ENCODE measurements at places on chromosomes 1 and 21.

GRCh38 chr1:172679000-172679772, 20.3 kb downstream of the FASLG start:
- no peak for DNase-seq

DNA sequence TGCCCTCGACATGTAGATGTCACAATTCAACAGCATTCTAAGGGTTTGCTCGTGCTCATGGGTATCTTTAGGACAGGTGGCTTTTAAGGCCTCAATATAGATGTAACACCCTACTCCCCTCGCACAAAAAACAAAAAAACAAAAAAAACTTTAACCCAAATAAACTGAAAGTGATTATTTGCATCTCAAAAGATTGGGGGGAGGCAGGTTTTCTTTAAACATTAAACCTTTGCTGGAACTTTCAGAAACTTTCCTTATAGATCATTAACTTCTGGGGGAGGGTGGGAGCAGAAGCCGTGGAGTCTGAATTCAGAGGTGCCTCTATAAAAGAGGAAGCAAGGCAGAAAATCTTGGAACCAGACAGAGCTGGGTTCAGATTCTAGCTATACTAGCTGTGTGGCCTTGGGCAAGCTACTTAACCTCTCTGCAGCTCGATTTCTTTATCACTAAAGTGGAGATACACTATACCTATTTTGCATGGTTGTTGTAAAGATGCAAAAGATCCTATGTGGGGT, 3.2 kb upstream of the KIAA1614 start:
- no peak for DNase-seq

- no peak for DNase-seq
Observed at GRCh38 chr1:22753481-22753971, 42.9 kb downstream of the EPHB2 start.

GRCh38 chr1:9128520-9129265, at the start of gene GPR157:
Gene GPR157 (minus strand): TSS chr1:9129102. CDS start chr1:9129027, 75 bp downstream.
- DNase-seq, result no peak

GRCh38 chr1:210447456-210448057, 118.9 kb downstream of the HHAT start:
- DNase-seq, result no peak

DNA sequence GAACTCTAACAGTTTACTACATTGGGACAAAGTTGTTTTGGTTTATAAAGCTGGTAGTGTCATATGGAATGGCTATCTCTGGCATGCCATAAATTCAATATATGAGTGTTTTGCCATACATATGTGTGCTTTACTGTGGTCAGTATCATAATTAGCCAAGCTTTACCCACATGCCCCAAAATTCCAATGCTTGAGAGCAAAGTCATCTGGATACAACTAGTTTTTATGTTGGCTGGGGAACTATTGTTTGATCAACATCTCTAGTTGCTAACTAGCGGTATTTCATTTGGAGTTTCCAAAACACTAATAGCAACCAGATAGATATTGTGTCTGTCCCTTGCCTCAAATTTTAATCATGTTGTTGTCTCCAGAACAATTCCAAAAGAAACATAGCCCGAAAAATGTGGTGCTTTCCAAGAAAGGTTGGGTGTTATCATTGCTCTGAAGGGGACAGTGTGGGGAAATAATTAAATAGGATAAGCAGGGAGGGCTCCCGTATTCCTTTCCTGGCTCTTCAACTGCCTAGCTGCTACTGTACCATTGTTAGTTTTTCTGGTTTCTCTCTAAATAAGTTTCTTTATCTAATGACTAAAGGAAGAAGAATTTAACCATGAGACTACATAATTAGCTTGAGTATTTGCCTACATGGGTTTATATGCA, 136.1 kb downstream of the TGFB2 start:
- DNase-seq, result no peak

DNA sequence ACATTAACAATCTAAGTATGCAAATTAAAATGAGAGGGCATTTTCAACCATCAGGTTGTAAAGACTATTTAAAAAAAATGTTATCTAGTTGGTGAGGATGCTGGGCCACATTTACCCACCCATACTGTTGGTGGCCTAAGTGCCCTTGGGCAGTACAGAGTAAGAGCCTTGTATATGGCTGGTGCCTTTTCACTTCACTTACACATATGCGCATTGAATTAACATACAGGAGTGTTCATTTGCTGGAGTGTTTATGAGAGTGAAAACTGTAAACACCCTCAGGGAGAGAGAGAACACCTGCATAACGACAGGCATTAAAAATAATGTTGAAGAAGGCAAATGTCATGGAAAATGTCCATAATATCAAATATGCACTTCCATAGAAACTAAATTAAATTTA, 427.1 kb downstream of the PCP4 start:
- DNase-seq, result no peak

DNA sequence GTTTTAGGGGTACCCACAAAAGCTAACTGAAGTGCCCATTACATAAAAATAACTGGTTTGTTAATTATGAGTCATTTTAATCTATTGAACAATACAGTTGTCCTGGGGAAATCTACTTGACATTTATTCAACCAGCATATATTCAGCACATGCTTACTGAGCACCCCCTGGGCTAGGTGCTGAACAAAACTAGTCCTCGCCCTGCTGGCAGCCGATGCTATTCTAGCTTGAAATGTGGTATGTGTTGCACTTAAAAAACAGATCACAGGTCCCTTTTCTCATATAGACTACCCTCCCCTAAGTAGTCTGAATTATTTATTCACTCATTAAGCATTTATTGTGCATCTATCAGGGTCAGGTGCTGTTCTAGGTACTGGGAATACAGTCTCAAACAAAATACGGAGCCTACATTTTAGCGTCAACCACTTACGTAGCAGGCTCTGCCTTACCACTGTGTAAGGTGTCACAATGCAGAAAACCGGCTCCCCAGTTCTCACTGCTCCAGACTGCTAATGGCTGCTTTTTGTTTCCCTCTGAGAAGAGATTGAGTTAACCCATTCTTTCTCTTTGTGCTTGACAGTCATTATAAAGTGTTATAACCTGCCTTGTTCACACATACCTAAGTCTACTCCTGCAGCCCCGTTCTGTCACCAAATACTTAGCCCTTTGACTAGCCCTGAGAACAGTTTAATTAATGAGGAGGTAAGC, 57.1 kb downstream of the ADCY10 start:
- no peak for DNase-seq

DNA sequence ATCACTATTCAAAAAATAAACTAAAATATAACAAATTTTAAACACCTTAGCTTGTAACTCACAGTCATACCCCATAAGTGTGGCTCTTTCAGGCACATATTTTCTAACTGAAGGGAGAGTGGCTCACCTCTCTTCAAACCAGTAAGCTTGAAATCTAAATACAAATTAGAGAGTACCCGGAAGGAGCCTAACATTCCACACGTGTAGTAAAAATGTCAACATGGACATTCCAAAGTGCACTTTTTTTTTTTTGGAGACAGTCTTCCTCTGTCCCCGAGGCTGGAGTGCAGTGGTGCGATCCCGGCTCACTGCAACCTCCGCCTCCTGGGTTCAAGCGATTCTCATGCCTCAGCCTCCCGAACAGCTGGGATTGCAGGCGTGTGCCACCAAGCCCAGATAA, 275.6 kb upstream of the ADGRL2 start:
- no peak for DNase-seq

DNA sequence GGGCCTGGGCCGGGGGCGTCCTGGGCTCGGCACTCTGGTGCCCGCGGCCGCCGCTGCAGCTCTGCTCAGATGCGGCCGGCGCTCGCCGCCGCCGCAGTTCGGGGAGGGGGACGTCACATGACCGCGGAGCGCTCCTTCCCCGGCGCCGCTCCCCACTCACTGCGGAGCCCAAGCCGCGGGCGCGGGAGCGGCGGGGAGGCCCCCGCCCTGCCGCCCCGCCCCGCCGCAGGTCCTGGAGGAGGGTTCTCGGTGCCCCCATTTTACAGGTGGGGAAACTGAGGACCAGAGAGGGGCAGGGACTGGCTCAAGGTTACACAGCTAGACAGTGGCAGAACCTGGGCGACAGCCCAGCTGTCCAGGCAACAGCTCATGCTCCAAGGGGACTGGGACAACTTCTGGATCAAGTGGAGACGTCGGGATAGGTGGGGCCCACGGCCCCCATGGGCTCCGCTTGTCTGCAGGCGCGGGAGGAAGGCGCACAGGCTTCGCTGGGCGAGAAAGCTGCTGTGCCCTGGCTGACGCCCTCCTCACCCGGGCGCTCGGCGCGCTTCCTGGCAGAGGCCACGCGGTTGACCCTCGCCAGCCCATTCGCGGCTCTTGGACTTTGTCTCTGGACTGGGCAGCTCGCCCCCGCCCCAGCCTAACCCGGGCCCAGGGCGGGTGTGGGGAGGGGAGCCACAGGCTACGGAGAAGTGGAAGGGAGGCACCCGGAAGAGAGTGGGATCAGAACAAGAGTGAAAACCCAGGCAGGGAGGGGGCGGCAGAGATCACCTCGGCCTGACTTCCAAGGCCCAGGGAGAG, at the start of gene RAP1GAP:
RAP1GAP (minus strand) TSS at position 100 of the 801 bp plus-strand sequence. CDS start 49,325 bp downstream, outside the sequence.
- DNase-seq, result no peak

GRCh38 chr1:64669098-64669675, 75.7 kb upstream of the RAVER2 start:
- DNase-seq, result no peak

- DNase-seq, result no peak
Observed at GRCh38 chr1:174217787-174218574, 58.7 kb downstream of the RABGAP1L start.

- no peak for DNase-seq
Observed at GRCh38 chr1:12593621-12594066, 24.4 kb downstream of the DHRS3 start.

DNA sequence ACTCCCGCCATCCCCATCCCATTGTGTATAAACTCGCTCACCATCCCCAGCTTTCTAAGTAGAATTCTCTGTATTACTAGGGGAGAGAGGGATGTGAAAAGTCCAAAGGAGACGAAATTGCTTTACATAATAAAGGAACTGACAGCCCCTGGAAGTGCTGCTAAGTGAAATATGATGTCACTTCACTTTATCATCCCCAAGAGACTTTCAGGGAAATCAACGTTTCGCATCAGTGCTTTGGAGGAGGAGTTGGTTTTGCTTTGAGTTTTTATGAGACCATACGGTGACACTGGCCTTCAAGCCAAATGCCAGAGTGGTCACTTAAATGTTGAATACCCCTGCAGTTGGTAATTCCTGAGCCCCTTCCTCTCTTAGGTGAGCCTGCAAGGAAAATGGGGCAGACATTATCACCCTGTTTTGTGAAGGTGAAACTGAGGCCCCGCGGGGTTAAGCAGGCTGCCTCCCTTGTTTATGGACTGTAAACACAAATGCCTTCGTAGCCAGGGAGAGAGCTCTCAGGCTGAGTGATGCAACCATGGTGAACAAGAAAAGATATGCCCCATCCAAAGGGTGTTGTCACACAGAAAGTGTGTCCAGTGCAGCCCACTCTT, 58.4 kb upstream of the KAZN start:
- DNase-seq, result no peak

- no peak for DNase-seq
Observed at GRCh38 chr1:44270686-44271628, 57.7 kb downstream of the DMAP1 start.

DNA sequence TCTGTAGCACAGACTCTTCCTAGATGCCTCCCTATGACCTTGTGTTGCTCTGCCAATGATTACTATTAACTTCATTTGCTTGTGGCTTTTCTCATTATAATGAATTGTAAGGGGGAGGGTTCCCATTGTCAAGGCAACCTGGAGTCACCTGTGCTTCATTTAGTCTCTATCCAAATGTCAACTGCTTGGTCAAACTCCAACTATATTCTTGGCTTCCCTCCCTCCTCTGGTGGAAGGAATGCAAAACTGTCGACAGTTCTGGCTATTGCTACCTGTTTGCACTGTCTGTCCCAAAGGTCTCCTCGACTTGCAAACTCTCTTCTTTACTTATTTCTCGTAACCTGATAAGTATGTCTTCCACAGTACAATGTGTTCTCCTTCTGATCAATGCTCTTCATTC, 100.3 kb downstream of the CACNA1E start:
- DNase-seq, result no peak

- no peak for DNase-seq
Observed at GRCh38 chr21:37631319-37632117, 264.9 kb downstream of the DYRK1A start.

DNA sequence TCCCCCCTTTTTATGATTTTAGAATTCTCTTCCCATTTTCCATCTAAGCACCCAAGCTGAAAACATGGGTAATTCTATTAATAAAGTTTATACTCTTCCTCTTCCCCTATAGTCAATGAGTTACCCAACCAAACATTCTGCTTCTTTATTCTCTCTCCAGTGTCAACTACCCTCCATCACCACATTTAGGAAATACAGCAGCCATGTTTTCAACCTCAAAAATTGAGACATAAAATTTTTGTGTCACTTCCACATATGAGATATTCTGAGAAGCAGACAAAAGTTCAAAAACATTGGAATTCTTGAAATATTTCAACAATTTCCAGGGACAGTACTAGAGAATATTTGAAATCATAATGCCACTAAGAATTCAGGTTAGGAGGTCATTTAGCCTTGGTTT, 64.8 kb upstream of the ATP1A1 start:
- no peak for DNase-seq

GRCh38 chr1:237396426-237396825, 354.4 kb downstream of the RYR2 start:
- no peak for DNase-seq

GRCh38 chr21:32834211-32834915, 62.8 kb upstream of the PAXBP1 start:
- no peak for DNase-seq

DNA sequence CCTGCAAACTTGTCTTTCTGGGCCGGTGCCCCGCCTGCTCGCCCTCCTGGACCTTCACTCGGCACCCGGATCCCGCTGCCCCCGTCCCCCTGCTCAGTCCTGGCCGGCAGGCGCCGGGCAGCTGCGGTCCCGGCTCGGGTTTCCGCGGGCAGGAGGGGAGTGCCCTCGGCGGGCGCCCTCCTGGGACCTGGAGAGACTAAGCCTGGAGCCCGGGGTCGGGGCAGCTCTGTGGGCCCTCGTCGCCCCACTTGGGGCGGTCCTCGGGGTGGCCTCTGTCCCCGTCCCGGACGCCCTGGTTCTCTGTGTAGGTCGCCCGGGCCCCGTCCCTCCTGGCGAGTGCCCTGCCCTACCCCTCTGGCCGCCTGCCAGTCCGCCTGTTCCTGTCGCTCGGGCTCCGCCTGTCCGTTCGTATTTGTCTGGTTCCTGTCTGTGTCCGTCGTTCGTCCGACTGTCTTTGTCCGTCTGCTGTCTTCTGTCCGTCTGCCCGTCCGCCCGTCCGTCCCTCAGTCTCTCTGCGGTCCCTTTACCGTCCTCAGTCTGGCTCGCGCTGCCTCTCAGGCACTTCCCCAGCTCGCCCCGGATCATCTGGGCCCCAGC, 490 bp downstream of the SERINC2 start:
- DNase-seq, result no peak

- DNase-seq, result no peak
Observed at GRCh38 chr1:236129306-236129705, 13.0 kb upstream of the GPR137B start.

GRCh38 chr1:26608895-26609294, 79.3 kb downstream of the RPS6KA1 start:
- DNase-seq, result no peak

GRCh38 chr1:223709598-223709997, 2.7 kb upstream of the CAPN2 start:
- DNase-seq, result no peak

DNA sequence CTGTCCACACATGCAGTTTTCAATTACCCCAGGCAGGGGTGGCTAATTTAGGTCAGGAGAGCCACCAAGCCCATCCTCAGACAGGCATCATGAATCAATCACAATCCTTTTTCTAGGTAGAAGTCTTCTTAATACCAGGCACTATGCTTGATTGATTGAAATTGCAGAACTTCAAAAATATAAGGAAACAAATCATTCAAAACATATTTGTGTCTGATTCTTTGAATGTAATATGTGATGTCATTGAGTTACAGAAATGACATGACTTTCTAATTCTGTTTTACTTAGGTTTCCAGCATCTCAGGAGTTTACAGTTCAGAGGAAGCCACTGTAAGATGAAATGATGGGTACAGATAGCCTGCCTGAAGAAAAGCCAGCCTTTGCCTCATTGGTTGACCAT, 26.7 kb downstream of the RXRG start:
- no peak for DNase-seq
